ENCODE measurements at places on chromosomes 12 and 14.

GRCh38 chr14:97707603-97708002 lies 910.4 kb downstream of the VRK1 start:
- no peak for DNase-seq

GRCh38 chr12:25906651-25907340 lies 51.7 kb upstream of the RASSF8 start:
- no peak for DNase-seq

GRCh38 chr12:24630446-24630845 lies 318.5 kb downstream of the BCAT1 start:
- no peak for DNase-seq

DNA sequence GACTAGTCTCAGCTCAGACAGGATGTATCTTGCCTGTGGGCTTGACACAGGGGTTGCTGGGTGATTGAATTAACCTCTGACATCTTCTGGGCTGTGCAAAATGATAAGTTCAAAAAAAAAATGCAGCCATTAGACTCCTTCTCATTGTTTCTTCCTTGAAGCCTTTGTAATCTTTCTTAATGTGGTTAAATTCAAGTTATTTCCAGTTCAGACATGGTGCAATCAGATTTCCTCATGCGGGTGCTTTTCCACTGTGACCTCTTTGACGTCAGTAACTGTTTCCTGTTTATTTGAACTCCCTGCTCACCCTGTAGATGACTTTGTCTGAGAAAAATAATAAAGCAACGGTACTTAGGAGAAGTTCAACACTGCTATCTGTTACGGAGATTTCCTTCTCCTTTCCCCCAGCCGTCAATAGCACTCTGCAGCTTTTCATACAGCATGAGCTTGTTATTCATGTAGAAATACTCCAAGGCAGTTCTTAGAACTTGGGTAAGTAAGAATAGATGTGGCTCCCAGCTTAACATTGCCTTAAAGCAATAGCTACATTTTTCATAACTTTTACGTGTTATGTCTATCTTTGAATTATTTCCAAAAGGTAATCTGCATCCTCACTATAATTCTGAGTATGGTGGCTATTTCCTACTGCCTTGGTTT lies 155.5 kb downstream of the PRKCH start:
- no peak for DNase-seq

GRCh38 chr12:75389706-75390105 lies 1.2 kb upstream of the GLIPR1L2 start:
- DNase-seq: no peak

GRCh38 chr14:72706485-72706884 lies 187.4 kb downstream of the DPF3 start:
- DNase-seq: no peak

DNA sequence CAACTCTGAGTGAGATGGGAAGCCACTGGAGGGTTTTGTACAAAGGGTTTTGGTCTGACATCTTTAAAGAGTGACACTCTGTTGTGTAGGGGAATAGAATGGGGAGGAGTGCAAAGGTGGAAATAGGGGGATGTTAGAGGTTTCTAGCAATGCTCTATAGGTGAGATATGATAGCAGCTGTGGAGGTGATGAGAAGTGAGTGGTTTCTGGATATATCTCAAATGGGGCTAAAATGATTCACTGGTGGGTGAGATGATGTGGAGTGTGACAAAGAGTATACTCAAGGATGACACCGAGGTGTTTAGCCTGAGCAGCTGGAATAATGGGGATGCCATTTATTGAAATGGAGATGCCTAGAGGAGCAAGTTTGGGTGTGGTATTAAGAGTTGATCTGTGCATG lies 426.4 kb downstream of the PCNX1 start:
- DNase-seq: no peak

DNA sequence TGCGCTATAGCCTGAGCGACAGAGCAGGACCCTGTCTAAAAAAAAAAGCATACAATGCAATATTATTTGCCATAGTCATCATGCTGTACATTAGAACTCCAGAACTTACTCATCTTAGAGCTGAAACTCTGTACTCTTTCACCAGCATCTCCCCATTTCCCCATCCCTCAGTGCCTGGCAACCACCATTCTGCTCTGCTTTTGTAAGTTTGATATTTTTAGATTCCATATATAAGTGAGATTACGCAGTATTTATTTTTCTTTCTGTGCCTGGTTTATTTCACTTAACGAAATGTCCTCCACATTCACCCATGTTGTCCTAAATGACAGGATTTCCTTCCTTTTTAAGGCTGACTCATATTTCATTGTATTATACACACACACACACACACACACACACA lies 121.8 kb downstream of the BBS10 start:
- DNase-seq: no peak

GRCh38 chr12:59408431-59408830 lies 187.4 kb upstream of the SLC16A7 start:
- no peak for DNase-seq

DNA sequence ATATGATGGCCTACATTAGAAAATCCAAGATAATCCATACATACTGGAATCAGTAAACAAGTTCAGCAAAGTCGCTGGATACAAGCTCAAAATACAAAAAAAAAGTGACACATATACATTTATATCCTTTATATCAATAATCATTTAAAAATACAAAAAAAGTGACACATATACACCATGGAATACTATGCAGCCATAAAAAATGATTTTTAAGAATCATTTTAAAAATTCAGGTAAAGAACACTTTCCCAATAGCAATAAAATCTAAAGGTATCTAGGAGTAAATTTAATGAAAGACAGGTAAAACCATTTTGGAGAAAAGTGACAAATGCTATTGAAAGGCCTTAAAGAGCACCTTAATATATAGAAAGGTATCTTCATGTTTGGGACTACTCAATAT lies 111.9 kb downstream of the NTN4 start:
- DNase-seq: no peak

GRCh38 chr12:118052324-118053070 lies 8.5 kb downstream of the WSB2 start:
- no peak for DNase-seq

DNA sequence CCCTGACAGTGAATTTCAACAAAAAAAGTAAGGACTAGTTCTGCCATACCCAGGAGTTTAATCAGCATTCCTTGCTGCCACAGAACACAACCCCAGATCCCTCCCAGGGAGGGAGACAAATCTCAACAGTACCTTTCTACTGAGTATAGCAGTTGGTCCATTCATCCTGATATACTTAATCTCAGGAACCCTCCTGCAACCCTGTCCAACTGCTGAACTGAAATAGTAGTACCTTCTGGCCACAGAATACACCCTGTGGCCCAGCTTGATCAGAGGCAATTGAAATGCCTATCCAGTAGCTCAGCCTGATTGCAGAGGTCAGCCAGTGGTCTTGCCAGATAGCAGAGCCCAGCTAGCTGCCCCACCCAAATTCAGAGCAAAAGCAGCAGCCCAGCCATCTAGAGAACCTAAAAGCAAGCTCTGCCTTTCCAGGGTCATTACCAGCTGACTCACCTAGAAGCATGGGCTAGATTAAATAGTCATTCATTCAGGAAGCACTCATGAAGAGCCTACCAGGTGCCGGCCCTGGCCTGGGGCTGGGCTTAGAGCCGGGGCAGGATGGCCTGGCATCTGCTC lies 40.0 kb upstream of the RHOJ start:
- DNase-seq: no peak

DNA sequence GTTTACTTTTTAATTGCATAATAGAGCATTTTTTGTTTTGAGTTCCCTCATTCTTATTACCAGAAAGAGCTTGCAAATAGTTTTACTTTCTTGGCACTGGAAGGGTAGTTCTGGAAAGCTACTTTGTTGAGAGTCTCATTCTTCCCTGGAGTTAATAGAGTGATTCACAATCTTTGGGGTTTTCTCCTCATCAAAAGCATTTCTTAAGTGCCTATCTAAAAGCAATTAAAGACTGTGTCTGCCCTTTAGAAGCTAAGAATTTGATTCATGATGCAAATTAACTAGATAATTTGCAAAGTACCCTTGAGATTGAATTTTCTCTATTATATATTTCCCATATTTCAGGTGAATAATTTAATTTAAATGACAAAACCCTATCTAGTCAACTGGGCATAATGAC lies 8.1 kb upstream of the BMAL2 start:
- no peak for DNase-seq

DNA sequence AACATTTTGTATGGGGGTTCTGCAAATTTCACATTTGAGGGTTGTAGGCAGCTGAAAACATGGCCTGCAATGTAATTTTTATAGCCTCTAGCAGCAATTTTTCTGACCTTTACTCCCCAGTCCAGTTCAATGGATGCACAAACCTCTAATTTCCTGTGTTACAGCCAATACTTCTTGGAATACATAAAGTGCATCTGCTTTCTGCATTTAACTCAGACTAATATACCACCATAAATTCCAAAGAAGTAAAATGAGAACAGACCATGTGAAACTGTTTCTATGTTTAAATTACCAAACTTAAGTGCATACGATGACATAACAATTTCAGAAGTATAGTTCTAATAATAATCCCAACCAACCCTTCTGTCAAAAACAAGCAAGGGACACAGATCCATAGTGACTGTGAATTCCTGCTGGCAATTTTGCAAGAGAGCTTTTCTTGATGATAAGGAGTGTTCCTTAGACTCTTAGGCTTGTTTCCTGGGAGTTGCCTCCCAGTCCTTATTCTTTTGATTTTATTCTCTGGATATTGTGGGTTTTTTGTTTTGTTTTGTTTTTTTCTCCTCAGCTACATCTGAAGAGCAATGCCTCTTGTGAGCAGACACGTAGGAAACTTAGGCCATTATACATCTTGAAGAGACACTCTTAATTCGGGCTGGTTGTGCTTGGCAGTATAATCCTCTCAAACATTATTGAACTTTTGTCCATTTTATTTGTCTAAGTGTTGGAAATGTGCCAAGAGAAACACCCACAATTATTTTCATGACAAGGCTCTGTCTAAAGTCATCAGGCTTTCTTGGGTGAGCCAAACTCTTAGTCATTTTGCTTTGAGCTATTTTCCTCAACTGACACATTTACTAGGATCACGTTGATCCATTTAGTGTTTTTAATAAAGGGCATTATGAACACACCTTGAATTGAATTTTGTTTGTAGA lies 51.3 kb upstream of the RERGL start:
- DNase-seq: no peak

GRCh38 chr12:4506870-4507269 lies 31.8 kb upstream of the RAD51AP1 start:
- DNase-seq: no peak

GRCh38 chr12:56805355-56805754 lies 42.2 kb downstream of the HSD17B6 start:
- DNase-seq: no peak

GRCh38 chr12:104446646-104447421 lies 9.9 kb upstream of the CHST11 start:
- no peak for DNase-seq

- no peak for DNase-seq
Measured at GRCh38 chr14:80587096-80587724, 354.3 kb downstream of the CEP128 start.
